B cell (primary cell): ENCODE measurements at places on chromosomes 5 and 9. TPM values are rescaled to one million over a fixed set of nuclear protein-coding genes. Genes with fewer than 3 reads are reported as not detected.

DNA sequence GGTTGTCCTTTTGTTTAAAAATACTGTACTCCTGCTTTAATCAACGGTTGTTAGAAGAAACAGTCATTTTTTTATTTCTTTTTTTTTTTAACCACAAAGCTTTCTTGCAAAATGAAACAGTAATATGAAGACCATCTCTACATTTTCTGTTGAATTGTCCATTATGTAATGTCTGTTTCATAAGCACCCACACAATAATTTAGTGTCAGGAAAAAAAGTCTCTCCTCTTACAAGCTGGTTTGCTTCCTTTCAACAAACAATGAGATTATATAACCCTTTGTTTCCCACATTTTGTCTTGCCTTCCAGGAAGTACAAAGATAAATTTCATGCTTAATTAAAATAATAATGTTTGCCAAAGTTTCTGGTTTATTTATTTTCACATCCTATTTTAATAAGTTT lies 16.7 kb downstream of the CTNNAL1 start:
- no peak for DNase-seq

GRCh38 chr9:110161940-110162339 lies 46.0 kb downstream of the C9orf152 start:
- DNase-seq = no peak

DNA sequence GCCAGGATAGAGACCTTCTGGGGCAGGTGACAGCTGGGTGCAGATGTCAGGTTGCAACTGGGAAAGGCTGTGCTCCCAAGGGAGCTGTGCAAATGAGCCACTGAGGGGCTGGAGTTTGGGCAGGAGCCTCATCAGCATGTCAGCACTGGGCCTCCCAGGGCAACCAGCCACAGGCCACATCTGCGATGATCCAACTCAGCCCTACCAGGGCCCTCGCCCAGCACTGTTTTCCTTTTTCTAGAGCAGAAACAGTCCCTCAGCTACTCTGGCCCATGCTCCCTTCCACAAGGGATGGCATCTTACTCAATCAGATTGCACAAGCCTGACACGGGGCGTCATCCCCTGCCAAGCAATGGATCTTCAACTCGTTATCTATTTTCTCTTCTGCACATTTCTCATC lies 24.8 kb downstream of the NIPAL4 start:
- DNase-seq = no peak

DNA sequence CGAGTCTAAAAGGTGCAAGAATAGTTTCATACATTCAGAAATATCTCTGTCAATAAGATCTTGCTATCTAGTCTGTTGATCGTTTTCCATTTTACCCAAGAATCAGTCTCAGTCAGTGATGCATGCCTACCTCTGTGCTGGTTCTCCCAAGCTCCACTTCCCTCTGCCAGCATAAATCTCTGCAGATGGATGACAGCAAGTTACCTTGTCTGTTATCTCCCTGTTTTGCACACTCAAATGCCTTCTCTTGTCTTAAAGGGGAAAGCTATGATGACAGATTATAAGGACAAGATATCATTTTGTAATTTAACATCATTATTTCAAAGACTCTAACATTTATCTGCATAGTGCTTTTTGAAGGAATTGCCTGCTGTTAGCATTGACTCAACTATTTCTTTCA lies 802.1 kb upstream of the SEMA6A start:
- no peak for DNase-seq

DNA sequence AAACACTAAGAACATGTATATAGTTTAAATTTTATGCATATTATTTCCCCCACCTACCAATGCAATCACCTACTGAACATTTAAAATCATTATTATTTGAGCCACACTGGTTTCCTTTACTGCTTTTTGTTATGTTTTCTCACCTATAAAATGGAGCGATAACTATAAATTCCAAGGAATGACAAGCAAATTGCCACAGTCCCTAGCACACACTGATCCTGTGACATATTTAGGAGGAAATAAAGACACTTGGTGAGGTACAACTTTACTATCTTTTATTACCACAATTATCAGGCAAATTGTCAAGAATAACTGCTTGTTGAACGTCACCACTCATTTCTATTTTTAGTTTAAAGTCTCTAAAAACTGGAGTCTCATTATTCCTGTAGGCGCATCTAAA lies 1693.6 kb downstream of the EFNA5 start:
- DNase-seq = no peak

Gene WHRN
- total RNA-seq = 95.7 and 96.6 TPM in 2 replicates
